ENCODE measurements at places on chromosomes 12 and 14. TPM values are rescaled to one million over a fixed set of nuclear protein-coding genes. Genes with fewer than 3 reads are reported as not detected.

The MYF5 gene
- total RNA-seq: not detected

The CLEC1B gene
- not detected for total RNA-seq

DNA sequence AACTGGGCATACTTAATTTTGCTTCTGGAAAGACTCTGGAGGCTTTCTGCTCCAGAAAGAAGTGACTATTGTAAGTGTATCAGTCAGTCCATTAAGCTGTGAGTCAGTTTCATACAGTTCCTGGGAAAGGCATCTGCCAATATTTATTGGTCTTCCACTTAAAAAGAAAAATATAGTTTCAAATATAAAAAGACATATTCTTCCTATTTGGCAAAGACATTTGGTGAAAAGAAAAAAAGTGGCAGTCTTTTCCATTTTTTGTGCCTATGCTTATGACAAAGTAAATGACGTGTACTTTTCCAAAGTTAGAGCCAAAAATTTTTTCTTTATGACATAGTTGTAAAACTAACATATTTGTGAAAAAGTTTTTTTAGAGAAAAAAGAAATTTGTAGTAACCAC is 12.3 kb downstream of the TMEM30B start:
- no peak for DNase-seq

DNA sequence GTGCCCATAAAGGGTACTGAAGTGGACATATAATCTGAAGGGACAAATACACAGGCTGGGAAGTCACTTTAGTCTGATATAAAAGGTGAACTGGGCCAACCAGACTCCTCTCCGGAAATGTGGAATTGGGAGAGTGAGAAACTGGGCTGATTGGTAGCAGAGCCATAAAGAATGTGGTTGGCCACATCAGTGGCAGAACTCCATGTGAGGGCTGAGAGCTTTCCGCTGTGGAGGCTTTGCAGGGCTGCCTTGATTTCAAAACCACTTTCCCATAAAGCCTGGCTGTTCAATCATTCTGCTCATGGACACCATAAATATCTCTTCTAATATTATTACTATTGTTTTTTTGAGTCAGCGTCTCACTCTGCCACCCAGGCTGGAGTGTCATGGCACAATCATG is 220.3 kb downstream of the MON2 start:
- DNase-seq: no peak

- DNase-seq: no peak
These were observed 609.0 kb upstream of the STXBP6 start for GRCh38 chr14:25658988-25659387.

- no peak for DNase-seq
These were observed 28.3 kb upstream of the LIN7A start for GRCh38 chr12:80966001-80966400.

- no peak for DNase-seq
These were observed 21.3 kb downstream of the CRADD start for GRCh38 chr12:93698307-93699092.

GRCh38 chr12:53719649-53720048 is 7.6 kb downstream of the CALCOCO1 start:
- no peak for DNase-seq

DNA sequence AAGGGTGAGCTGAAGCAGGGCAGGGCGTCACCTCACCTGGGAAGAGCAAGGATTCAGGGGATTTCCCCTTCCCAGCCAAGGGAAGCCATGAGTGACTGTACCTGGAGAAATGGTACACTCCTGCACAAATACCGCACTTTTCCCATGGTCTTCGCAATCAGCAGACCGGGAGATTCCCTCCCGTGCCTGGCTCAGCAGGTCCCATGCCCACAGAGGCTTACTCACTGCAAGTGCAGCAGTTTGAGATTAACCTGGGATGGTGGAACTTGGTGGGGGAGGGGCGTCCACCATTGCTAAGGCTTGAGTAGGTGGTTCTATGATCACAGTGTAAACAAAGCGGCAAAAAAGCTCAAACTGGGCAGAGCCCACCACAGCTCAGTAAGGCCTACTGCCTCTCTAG is 11.0 kb upstream of the DHRS4 start:
- no peak for DNase-seq
